ENCODE measurements at places on chromosomes 6 and 20.

- peak; percentile 53 for DNase-seq
Observed at GRCh38 chr20:32674362-32674789, 635 bp upstream of the C20orf203 start.

DNA sequence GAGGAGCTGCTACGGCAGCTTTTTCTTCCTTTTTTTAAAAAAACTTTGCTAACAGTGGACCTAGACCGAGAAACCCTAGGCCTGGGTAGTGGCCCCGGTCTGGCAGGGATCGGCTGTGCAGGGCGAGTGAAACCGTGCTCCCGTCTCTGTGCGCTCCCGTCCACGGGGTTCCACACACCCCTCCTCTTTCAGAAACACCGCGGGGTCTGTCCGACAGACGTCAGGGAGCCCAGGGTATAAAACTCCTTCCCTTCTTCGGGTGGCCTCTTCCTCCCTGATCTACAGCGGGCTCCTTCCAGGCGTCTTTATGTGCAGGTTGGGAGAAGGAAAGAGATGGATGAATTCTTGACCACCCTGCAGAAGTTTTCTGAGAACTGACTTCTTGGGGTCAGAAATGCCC, 27.1 kb upstream of the SMOC2 start:
- DNase-seq, result no peak

- DNase-seq, result no peak
Observed at GRCh38 chr6:27966044-27966443, 9.0 kb downstream of the OR2B6 start.

- no peak for DNase-seq
Observed at GRCh38 chr6:138545621-138545980, 46.3 kb upstream of the NHSL1 start.

GRCh38 chr6:140370976-140371870, 996.8 kb upstream of the CITED2 start:
- no peak for DNase-seq

DNA sequence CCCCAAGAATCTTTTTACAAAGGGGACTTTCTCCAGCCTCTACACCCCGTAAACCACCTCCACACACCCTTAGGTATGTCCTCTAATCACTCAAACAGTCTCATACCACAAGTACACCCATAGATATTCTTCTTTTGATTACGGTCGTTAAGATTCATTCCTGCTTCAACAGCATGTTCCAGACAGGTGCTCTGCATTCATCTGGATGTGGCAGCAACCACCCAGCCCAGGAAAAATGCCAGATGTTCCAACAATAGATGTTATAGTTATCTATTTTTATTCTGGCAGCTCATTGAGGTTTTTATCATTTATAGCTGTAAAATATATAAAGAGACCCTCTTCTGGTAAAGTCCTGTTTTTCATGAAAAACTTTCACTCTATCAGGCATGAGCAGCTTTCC, 60.7 kb downstream of the SIM1 start:
- DNase-seq, result no peak

Data from DMS79 treated with DMSO at 0.1 percent for 48 hours (cell line).